ENCODE measurements at places on chromosomes 3 and 15. TPM values are rescaled to one million over a fixed set of nuclear protein-coding genes. Genes with fewer than 3 reads are reported as not detected.

Gene CFAP44
- total RNA-seq, result 9.3 TPM

Gene LRTM1
- total RNA-seq, result 16.1 TPM

Gene EBLN2
- 12.1 TPM for total RNA-seq

Gene CYP8B1
- total RNA-seq, result 0.35 TPM

Gene ATP13A5
- not detected for total RNA-seq

Gene PROK2
- 0.82 TPM for total RNA-seq

Gene CLDN16
- total RNA-seq, result 73.5 TPM

Gene CPB1
- total RNA-seq, result 0.41 TPM

Gene NPAP1
- total RNA-seq, result 0.82 TPM

Gene MGA
- 69.2 TPM for total RNA-seq

Gene ZPLD1
- total RNA-seq, result 0.12 TPM

Data from metanephros (tissue), 2 donors.